ENCODE measurements at places on chromosomes 2 and 18. TPM values are rescaled to one million over a fixed set of nuclear protein-coding genes. Genes with fewer than 3 reads are reported as not detected.

DNA sequence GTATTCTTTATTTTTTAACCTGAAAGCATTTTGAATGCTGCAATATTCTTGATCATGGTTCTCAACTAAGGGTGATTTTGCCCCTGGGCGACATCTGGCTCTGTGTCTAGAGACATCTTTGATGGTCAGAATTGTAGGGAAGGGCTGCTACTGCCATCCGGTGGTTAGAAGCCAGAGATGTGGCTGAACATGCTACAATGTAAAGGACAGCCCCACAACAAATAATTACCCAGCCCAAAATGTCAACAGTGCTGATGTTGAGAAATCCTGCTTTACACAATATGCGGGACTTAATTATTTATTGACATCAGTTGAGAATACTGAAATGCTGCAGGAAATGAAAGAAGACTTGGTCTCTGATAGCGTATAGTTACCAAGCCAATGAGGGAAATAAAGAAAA, 37.5 kb upstream of the SERPINB2 start:
- DNase-seq: peak; percentile 79

DNA sequence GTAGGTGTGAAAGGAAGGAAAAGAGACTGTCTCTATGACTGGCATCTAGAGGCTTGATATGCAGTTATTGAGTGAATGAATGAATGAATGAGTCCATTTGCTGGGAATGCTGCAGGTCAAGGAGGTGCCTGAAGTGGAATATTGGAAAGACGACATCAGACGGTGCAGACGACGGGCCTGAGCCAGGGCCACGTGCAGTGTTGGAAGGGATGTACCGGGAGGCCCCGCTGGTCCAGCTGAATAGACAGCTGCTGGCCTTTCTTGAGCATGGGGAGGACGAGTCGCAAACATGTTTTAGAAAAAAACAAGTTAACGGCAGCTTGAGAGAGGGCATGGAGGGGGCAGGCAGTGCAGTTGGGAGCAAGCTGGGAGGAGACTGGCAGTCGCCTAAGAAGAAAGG, 237.1 kb upstream of the PXDN start:
- no peak for DNase-seq

DNA sequence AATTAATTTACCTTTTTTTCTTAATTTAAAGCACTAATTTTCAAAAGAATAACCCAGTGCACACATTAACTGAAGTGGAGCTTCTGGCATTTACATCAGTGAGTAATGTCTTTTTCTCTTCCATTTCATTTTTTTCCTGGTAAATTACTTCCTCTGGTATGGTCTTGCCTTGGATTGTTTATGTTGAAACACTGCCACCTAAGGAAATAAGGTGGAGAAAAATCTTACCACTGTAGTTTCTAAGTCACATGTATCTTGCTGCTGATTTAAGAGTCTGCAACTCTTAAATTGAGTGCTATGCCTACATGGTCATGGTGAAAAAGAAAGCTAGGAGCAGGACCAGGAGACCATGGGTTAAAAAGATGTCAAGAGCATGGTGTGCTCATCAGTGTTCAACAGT, 51.0 kb downstream of the TTC27 start:
- DNase-seq: peak; percentile 15

DNA sequence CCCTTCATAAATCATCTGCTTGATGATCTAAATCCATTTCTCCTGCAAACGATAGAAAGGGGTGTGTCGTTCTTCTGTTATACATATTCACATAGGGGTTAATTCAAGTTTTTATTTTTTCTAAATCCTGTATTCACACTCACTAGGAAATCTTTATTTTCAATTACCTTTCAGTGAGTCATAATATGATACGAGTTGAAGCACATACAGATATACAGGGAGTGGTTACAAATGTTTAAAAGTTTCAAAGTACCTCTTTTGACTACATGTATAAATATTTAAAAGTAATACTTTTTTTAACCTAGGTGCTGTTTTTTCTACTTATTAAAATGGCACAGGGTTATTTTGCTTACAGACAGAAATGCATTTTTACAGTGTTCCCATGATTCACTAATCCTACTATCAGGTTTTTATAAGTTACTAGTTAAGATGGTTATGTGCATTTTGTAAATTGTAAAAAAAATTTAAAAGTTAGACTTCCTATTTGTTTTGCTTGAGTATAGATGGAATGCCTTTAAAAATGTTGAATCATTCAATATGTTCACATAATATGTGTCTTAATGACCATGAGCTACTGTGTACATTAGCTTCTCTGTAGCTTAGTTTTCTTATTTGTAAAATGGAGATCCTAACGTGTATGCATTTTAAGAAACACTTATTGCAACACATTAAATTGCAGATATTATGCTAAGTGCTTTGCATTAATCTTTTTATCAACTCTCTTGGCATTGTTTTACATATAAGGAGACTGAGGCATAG, 1378.1 kb downstream of the DSC3 start:
- peak; percentile 22 for DNase-seq

DNA sequence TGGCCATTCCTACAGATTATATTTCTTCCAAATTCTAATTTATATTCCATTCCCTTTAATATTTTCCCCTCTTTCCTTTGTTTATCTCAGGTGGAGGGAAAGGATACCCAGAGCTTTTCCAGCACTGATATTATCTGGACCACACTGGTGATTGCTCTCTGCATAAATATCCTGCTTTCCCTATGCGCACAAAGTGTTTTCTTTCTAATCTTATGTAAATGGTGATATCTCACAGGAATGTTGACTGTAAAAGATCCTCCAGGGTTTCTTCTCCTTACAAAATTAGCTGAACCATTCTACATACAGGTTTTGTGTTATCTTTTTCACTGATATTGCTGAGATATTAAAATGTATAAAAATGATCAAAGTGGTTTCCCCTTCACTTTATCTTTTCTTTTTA, 59.1 kb upstream of the GALNT13 start:
- DNase-seq: no peak

GRCh38 chr18:25229081-25229480, 122.9 kb downstream of the ZNF521 start:
- DNase-seq: no peak

DNA sequence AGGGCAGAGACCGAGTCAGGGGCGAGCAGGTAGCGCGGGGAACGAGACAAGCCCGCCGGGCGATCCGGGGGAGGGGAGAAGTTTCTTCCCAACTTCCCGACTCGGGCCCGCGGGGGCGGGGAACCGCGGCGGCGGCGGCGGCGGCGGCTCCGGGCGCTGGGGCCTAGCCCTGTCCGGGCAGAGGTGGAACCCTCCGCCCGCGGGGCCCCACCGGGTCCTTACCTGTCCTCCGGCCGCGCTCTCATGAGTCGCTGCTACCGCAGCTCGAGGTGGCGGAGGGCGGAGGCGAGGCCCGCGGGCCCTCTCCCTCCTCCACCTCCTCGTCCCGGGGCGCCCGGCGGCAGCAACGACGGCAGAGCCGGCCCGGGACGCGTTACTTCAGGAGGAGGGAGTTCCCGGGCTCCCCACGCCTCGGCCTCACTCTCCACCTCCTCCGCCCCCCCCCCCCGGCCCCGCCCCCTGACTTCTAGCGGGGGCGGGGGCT, at the start of gene YES1:
Gene YES1 (minus strand): TSS at position 351 of the 484 bp plus-strand sequence. CDS start 55,415 bp downstream, outside the sequence.
- peak; percentile 85 for DNase-seq

DNA sequence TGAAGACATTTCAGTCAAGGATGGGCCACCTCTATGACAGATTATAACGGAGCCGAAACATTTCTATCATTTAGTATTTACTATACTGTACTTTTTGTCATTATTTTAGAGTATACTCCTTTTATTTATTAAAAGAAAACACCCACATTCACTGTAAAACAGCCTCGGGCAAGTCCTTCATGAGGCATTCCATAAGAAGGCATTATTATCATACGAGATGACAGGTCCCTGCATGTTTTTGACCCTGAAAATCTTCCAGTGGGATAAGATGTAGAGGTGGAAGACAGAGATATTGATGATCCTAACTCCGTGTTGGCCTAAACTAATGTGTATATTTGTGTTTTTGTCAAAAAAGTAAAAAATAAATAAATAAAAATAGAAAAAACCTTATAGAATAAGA, 245.0 kb downstream of the MTX2 start:
- DNase-seq: no peak

GRCh38 chr18:48222118-48222517, 187.1 kb downstream of the ZBTB7C start:
- DNase-seq: peak; percentile 50

GRCh38 chr2:70403267-70404053, 101.6 kb upstream of the FAM136A start:
- no peak for DNase-seq

GRB14 gene
- 0.63 TPM for total RNA-seq

DNA sequence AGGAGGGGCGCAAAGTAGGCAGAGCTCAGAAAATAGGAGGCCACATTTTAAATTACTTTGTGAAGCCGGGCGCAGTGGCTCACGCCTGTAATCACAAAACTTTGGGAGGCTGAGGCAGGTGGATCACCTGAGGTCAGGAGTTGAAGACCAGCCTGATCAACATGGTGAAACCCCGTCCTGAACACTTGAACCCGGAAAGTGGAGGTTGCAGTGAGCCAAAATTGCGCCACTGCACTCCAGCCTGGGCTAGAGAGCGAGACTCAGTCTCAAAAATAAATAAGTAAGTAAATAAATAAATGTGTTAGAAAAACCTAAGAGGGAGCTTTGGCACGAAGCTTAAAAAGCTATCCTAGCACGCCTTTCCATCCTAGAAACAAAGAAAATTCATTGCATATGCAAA, 105.5 kb downstream of the TFCP2L1 start:
- no peak for DNase-seq

FBLN7 gene
- 2.2 TPM for total RNA-seq

DNA sequence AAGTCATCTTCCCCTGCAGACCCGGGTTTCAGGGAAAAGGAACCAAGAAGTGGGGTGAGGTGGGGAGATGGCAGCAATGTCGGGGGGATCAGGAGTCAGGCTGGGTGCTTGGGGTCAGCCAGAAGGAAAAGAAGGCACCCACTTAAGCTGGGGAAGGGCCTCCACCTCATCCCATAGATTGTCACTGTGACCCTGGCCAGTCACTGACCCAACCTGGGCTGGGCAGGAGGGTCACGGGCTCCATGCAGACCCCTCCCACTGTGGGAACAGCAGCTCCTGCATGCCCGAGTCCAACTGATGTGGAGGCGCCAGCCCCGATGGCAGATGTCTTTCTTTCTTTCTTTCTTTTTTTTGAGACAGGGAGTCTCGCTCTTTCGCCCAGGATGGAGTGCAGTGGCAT, 53.6 kb upstream of the HAAO start:
- no peak for DNase-seq

DNA sequence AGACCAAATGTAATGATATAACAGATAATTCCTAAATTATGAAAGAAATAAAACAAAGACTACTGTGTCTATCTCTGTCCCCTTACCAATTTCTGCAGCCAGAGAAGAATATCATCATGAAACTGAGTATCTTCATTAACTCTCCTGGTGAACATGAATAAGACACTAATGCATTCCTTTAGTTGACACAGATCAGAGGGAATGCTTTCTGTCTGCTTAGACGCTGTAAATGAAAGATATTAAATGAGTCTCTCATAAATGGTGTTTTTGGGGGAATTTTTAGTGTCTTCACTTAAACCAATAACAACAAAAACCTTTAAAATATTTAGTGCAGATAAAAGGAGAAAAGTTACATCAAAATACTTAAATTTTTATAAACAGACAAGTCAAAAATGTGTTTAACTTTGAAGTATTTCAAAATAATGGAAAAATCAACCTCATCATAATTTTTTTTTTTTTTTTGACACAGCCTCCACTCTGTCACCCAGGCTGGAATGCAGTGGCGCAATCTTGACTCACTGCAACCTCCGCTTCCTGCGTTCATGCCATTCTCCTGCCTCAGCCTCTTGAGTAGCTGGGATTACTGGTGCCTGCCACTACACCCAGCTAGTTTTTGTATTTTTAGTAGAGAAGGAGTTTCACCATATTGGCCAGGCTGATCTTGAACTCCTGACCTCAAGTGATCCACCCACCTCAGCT, 16.0 kb downstream of the EPG5 start:
- DNase-seq: peak; percentile 61

CDH7 gene
- 7.3 TPM for total RNA-seq

LHCGR gene
- not detected for total RNA-seq

DNA sequence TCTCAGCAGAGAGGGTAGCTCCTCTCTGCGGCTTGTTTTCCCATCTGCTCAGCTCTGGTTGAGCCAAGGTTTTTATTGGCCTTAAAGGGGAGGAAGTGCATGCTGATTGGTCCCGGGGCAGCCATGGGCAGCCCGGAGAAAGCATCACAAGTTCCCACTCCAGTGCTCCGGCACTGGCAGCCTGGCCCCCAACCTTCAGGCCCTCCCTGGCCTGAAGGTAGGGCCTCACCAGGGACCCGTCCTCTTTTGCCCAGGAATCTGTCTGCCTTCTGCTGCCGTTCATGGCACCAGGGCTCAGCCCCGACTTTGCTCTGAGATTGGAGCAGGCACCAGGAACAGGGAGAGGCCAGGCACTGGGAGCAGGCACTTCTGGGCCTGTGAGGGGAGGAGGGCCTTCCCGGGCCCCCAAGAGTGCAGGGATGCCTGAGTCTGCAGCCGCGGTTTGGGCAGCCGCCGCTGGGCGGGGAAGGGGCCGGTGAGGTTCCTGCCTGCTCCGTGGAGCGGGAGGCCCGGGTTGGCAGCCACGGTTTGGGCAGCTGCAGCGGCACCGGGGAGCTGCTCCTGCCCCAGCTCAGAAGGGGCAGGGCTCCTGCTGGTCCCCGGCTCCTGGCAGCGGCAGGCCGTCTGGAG, 17.5 kb upstream of the ILKAP start:
- no peak for DNase-seq

GRCh38 chr2:16687222-16687621, 21.6 kb upstream of the CYRIA start:
- no peak for DNase-seq

DNA sequence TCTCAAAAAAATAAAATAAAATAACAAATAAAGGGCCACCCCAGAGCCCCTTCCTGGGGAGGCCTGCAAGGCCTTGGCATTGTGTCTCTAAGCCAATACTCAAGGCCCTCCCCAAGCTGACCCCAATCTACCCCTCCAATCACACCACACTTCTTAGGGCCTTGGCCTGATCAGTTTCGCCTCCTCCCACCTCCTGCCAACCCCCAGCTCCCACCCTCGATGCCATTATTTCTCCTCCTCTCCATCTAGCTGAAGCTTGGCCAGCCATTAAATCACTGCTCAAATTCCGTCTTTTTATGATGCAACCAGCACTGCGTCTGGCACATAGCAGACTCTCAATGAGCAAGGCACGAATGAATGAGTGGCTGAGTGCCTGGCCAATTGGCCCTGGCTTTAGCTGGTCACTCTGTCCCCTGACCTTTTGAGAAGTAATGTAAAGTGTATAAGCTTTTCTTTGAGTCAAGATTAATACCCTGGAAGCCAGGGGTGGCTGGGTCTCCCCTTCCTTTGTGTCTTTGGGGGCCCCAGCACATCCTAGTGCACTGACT, 55.9 kb downstream of the SMAD7 start:
- DNase-seq: no peak
